Activated effector memory CD4-positive, alpha-beta T cell treated with anti-CD3 and anti-CD28 coated beads, Interleukin-2, amount 50 U/mL, for 16 hours (primary cell): ENCODE measurements at places on chromosomes 3 and 15.

DNA sequence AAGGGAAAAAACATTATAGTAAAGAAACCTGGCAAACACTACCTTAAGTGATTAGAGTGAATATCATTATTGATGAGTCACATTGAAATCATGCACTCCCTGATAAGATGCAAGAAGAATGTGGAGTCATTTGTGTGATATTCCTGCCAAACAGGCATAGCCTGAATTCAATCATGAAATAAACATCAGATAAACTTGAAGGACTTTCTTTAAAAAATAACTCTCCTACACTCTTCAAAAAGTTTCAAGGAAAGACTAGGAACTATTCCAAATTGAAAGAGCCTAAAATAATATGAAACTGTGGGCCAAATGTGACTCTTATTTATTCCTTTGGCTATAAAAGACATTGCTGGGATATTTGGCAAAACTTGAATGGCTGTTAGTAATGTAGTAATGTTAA is 625.7 kb upstream of the LMCD1 start:
- no peak for DNase-seq

DNA sequence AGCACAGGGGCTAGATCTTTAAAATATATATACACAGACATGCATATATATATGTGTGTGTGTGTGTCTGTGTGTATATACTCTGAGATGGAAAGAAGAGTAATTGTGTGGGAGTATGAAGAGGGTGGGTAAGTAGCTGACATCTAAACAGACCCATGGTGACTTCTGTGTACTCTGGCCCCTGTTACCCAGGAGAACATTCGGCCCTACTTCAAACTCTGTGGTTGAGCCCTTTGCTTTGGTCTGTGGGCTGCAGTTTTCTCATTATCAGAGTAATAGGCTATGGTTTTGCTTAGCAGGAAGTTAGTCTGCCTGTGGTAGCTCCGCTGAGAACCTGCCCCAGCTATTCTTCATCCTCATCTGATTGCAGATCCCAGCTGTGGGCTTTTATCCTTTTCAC is 141.4 kb downstream of the RBPMS2 start:
- DNase-seq = peak; percentile 66

GRCh38 chr3:178231645-178232044 is 304.6 kb upstream of the KCNMB2 start:
- no peak for DNase-seq

GRCh38 chr15:47742334-47742733 is 25.0 kb downstream of the SEMA6D start:
- no peak for DNase-seq

DNA sequence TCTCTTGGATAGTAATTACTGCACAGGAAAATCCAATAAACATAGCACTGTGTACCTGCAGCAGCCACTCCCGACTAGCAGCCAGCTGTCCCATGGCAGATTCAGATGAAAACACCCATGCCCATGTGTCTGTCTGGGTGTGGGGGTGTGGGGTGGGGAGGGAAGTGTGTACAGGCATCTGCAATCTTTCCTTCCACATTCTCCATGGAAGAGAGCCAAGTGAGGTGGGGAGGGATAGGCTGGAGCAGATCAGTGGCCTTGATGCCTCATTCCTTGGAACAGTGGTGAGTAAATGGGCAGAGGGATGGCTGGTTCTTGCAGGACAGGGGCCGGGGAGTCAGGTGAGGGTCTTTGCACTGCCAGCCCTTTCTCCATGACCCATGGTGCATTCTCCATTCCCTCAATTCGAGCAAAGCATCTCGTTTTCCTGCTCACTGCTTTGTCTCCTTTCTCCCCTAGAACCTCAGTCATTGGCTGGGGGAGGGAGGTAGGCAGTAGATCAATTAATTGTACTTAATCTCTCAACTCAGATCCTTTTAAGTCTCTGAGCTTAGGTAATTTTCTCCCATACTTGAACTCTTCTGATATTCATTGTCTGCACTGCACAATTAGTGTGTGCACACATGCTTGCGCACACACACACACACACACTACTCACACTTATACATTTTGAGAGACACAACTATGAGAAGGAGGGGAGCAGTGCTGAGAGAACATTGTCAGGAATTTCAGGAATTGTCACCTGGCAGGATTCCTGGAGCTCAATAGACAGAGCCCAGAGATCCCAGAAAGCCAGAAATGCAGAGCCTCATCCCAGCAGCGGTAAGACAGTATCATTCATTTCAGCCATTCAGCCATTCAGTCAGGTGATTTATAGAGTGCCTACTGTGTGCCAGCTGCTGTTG is 31.9 kb downstream of the PDIA5 start:
- DNase-seq = peak; percentile 17

- DNase-seq = peak; percentile 33
These were observed 29.4 kb downstream of the ABTB1 start for GRCh38 chr3:127702151-127702578.

GRCh38 chr15:56088389-56088788 is 95.0 kb upstream of the NEDD4 start:
- no peak for DNase-seq

GRCh38 chr3:118890206-118890605 is 144.4 kb downstream of the IGSF11 start:
- DNase-seq = no peak
